AG09319 (cell line): ENCODE measurements at places on chromosomes 6 and 20.

DNA sequence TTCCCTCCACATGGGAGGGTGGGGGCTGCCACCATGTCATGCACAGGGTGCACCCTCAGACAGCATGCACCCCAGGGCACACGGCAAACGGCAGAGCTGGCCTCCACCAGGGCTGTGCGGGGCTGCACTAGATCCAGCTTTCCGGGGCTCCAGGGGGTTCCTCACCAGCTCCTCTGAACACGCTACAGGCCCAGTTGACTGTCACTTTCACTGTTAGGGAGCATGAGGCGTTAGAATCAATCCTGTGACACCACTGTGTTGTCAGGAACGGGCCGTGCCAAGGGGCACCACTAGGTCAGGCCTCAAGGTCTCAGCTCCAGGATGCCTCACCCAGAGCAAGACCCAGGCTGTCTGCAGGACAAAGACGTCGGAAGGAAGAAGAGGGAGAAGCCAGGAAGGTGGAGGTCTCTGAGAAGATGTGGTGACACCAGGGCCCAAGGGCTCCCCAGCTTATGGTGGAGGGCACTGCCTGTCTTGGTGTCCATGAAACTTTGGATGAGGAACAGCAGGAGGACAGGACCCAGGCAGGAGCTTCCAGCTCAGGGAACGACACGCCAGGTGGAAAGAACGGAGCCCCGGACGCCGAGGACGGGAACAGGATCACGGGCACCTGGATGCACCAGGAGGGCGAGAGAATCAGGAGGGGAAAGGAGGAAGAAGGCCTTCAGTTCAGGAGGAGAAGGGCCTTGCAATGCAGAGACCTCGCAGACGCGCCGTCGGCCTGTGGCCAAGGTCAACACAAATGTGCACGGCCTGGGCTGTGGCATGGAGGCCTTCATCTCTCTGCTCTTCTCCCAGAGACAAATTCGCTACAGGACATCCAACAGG lies 49.5 kb downstream of the YTHDF1 start:
- DNase-seq = no peak

DNA sequence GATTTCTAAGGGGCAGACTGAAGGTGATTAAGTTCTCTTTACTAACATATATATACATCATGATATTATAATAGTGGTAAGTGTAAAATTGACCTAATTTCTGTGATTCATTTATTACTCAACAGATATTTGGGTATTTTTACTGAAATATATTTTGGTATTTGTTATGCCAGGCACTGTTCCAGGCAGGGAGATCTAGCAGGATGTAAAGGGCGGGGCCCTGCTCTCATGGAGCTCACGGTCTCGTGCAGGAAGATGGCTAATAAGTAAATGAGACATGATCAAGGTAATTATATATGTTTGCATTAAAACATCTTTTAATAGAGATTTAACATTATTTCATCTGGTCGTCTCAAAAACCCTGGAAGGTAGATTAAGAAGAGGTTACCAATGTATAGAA lies 27.7 kb downstream of the FAM50B start:
- no peak for DNase-seq

GRCh38 chr20:17634661-17635331 lies 47.2 kb downstream of the RRBP1 start:
- DNase-seq = no peak

- DNase-seq = no peak
Observed at GRCh38 chr20:36744243-36744642, 1.6 kb downstream of the NDRG3 start.

- no peak for DNase-seq
Observed at GRCh38 chr6:10740061-10740460, 7.5 kb upstream of the TMEM14B start.

DNA sequence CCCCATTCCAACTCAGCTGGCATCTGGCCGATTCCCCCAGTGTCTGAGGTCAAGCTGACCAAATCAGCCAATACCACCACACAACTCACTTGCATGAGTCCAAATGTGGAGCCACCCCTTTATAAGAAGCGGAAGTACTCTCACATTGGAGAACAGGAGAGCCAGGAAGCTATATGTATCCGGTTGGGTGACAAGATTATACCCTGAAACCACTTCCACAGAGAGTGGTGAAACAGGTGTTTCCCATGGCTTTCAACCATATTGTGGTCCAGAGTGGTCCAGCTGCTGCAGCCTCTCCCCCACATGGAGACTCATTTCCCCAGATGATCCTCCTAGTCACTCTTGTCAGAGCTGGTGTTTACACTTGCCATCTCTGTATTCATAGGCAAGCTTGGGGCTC lies 24.0 kb upstream of the SERINC1 start:
- no peak for DNase-seq

GRCh38 chr6:52610011-52610410 lies 33.2 kb upstream of the TRAM2 start:
- no peak for DNase-seq

DNA sequence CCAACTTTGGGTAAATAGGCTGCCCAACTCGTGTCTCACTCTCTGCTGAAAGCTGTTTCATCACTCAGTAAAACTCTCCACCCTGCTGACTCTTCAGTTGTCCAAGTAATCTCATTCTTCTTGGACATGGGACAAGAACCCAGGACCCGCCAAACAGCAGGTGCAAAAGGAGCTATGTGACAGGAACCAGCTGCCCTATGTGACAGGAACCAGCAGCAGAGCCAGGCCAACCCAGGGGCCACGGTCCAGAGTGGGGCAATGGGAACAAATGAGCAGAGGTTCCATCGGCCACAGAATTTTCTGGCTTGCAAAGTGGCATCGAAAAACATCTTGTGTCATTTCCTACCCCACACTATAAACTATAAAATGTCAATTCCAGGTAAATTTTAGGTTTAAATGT lies 56.5 kb downstream of the MOXD1 start:
- no peak for DNase-seq

GRCh38 chr6:23447731-23448130 lies 678.3 kb upstream of the NRSN1 start:
- no peak for DNase-seq

DNA sequence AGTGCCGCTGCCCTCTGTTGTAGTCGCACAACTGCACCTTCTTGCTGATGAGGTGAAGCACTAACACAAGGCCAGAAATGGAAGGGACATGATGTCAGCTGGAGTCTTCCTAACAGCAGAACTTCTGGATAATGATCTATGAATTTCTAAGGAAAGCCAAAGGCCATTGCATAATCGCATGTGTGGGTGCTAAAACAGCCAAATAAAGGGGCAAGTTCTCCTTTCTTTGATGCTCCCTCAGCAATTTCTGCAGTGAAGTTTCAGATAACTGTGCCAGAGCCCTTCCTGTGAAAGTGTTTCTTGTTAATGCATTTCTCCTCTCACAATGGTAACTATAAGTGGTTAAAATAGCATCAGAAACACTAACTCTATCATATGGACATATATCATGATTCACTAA lies 8.0 kb upstream of the F13A1 start:
- DNase-seq = no peak

DNA sequence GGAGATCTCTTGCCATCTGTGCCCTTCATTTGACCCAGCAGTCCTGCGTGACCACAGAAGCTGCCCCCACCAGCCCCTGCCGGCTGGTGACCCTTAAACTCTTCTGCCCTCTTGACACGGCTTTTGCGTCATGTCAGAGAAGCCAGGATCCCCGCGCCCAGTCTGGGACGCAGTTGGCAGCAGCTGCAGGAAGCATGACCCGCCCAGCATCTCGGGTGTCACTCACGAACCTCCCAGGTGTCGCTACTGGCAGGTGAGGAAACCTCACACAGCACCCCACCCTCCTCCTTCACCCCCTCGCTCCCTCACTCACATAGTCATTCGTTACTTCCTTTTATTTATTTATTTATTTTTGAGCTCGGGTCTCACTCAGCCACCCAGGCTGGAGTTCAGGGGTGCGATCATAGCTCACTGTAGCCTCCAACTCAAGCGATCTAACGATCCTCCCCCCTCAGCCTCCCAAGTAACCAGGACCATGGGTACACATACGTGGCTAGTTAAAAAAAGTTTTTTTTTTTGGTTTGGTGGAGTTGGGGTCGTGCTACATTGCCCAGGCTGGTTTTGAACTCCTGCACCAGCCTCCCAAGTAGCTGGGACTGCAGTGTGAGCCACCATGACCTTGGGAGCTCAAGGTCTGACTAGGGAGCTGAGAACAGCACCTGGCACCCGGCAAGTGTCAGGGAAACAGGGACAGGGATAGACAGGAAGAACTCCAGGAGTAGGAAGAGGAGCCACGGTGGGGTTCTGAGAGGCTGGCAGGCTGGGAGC lies 14.1 kb upstream of the SPDEF start:
- no peak for DNase-seq

DNA sequence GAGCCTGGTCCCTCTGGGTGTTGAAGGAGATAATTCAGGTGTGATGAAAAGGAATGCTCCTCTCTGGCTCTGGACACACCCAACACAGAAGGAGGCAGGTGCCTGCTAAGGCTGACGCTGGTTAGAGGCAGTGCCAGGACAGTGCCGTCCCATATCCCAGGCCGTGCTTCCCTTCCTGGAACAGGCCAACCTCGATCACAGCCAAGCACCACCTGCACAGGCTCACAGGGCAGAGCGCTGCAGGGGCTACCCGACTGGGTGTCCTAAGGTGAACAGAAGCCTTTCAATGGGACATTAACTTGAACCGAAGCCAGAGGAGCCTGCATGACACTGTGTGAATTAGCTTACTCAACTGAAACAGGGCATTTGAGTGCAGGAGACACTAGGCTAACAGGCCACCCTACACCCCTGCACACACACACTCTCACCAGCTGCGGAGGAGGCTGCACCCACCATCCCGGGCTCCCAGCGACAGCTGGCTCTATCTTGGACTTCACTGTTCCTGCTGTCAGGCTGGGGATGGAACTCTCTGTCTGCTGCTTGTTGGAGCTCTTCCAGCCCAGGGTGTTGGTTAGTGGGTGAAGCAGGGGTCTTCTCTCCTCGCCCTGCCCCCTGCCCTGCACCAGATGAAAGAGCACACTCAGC lies 347.2 kb downstream of the TAF4 start:
- no peak for DNase-seq

DNA sequence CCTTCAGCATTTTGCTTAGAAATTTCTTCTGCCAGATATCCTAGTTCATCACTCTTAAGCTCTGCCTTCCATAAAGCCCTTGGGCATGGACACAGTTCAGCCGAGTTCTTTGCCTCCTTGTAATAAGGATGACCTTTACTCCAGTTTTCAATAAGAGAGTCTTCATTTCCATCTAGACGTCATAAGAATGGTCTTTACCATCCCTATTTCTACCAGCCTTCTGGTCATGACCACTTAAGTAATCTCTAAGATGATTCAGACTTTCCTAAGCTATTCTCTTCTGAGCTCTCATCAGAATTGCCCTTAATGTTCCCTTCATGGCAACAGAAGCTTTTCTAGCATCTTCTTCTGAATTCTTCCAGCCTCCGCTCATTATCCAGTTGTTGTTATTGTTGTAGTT lies 126.1 kb downstream of the TFAP2C start:
- DNase-seq = no peak

DNA sequence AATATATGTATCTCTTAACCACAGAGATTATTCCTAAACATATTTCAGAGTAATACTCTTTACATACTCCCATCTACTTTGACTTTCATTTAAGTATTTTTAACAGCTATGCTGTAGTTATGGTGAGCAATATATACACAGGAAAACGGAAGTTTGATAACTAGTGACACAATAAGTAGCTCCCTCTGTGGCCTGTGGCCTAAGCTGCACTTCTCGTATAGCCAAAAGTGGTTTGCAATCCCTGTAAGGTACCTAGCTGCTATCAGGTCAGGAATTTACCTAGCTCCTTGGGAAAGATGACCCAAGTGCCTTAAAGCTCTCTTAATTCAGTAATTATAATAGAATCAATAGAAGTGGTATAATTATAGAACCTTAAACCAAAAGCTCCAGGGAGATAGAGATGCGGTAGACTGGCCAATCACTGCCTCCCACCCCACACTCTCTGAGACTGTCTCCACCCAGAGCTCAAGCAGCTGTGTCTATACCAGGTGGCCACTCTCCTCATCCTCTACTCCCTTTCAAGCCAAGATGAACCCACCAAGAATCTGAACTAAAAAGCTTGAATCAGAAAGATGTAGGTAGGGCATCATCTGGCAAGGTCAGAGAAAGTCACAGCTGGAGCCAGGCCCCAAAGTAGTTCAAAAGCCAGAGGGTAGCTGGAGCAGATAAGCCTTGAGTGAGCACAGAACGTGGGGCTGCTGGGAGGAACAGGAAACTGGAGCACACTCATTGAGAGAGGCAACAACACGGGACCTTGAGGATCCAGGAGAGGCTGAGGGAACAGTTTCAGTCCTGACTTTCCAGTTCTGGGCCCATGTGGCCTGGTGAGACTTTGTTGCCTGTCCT lies 84.9 kb upstream of the ASF1A start:
- no peak for DNase-seq

DNA sequence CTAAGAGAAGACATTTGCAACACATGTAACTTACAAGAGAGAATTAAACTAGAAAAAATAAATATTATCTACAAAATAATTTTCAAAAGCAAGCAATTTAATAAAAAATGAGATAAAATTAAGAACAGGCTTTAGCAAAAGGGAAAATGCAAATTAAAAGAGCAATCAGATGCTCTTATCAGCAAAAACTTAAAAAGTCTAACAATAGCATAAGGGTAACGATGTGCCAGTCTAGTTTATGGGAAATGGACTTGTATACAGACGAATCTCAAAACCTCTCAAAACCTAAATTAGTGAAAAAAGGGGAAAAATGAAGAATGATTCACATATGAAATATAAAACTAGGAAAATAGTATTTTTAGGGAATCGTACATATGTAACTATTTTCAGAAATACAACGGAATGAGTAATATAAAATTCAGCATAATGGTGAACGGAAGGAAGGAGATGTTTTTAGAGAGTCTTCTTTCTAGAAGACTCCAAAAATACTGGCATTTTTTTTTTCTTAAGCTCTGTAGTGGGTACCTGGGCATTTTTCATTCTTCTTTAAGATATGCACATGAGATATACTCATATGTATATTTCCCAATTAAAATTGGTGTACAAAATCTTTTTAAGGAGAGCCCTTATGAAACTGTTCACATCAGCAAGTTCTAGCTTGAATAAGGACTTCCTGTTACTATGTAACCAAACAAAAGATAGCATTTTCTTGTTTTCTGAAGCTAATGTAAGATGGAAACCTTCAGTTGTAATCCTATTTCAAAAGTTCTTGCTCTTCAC lies 927 bp upstream of the MANEA start:
- DNase-seq = no peak

- no peak for DNase-seq
Observed at GRCh38 chr6:21999012-21999528, 297.8 kb downstream of the PRL start.

GRCh38 chr6:46437671-46438221 lies 53.5 kb downstream of the RCAN2 start:
- DNase-seq = no peak

GRCh38 chr6:52584203-52584602 lies 7.3 kb upstream of the TRAM2 start:
- DNase-seq = no peak

- no peak for DNase-seq
Observed at GRCh38 chr6:93523365-93523764, 104.0 kb upstream of the EPHA7 start.

DNA sequence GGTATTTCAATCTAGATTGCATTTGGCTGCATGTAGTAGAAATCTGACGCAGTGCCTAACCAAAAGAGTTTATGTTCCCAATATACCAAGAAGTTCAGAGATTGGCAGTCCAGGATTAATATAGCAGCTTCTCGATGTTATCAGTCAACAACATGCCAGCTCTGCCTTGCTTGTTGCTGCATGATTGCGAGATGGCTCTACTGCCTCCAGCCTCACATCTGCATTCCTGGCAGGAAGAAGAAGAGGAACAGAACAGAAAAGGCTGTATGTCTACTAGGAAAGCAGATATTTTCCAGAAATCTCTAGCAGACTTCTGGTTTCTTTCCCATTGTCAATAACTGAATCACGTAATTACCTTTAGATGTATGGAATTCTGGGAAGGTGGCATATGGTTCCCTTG lies 60.8 kb downstream of the SLC35D3 start:
- no peak for DNase-seq

GRCh38 chr20:10469056-10469455 lies 34.0 kb downstream of the SLX4IP start:
- DNase-seq = no peak
